Activated CD8-positive, alpha-beta memory T cell treated with anti-CD3 and anti-CD28 coated beads, Interleukin-2, amount 50 U/mL, for 4 hours (primary cell): ENCODE measurements at places on chromosomes 16 and 17.

- no peak for DNase-seq
Observed at GRCh38 chr17:73679476-73679875, 35.2 kb upstream of the SDK2 start.

- DNase-seq = no peak
Observed at GRCh38 chr17:57972151-57972550, 15.9 kb downstream of the VEZF1 start.

DNA sequence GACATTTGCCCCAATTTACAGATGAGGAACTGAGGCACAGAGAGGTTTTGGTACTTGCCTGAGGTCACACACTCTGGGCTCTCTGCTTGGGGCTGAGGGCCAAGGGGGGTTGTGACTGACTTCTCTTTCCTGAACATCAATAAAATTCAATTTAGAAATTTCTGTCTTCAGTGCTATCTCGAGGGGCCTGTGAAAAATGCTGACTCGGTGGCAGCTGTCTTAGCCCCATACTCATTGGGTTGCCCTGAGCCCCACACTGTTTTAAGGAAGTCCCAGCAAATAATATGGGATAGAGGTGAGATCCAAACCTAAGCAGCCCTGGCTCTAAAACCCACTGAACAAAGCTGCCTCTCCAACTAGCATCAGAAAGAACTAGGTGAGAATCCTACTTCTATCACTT, 7.0 kb upstream of the BRCA1 start:
- no peak for DNase-seq

DNA sequence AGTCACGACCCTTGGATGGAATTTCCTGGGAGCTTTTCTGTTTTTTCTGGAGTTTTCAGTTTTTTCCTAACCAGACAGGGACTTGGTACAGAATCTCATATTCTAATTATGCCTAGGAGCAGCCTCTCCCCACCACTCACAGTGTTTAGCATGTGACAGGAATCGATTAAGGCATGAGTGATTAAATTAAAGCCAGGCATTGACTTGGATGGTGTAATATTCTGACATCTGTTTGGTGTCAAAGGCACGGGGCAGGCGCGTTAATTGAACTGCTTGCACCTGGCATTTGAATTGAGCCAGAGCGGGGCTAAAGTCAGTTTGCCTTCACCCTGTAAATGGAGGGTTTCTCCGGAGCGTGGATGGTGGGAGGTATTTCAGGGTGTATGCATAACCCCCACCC, 11.9 kb downstream of the MAPT start:
- no peak for DNase-seq

DNA sequence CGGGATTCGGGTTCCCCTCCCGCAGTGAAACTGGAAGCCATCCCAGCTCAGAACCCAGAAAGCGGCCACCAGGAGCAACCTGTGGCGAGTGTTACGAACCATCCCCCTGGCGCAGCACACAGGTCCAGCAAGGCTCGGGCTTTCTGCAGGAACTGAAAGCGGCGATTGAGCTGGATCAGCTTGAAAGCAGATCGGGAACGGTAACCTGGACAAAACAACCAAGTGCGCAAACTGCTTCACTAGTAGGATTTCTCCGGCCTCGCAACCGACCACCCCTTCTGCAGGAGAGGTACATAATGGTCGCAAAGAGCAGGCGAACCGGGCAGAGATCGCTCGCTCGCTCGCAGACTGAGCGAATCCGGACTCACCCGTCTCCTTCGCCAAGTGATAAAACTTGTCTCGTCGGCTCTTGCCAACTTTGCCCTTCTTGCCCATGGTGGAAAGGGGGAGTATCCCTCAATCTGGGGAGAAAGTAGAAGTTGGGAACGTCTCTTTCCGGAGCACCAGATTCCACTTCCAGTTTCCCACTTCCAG, 696 bp upstream of the PSMC5 start:
- no peak for DNase-seq
